ENCODE measurements at places on chromosomes 12 and 14. TPM values are rescaled to one million over a fixed set of nuclear protein-coding genes. Genes with fewer than 3 reads are reported as not detected.

LYZ gene
- 16.9 TPM for total RNA-seq

DNA sequence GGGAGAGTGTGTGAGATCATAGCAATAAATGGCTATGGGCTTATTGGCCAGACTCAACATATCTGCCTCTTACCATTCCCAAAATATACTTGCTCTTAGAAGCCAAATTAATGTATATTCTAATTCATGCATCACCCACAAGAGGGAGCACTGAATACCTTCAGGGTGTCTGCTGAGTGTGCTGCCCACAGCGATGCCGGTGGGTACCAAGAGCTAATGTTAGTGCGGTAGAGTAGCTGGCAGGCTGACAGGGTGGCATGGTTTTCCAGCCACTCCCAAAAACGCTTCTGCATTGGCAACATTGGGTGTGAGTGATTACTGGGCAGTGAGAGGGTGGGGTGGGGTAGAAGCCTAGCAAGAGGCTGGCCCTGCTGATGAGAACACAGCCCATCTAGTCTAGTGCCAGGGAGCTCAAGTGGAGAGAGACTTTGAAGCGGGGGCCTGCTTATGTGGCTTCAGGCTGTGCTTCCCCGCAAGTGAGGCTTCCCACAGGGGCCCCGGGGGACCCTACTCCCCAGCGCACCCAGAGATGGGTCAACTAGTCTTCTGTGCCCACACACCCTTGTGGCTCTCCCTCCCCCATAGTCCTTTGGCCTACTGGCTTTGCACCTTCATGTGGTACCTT is 9.2 kb upstream of the PLEKHD1 start:
- DNase-seq = peak; percentile 41

RD3L gene
- not detected for total RNA-seq

- no peak for DNase-seq
Measured at GRCh38 chr14:74682169-74682952, 30.5 kb downstream of the AREL1 start.

GRCh38 chr12:118900993-118901392 is 80.3 kb upstream of the SRRM4 start:
- DNase-seq = no peak

GRCh38 chr12:28869197-28869596 is 279.9 kb upstream of the FAR2 start:
- DNase-seq = no peak

- DNase-seq = no peak
Measured at GRCh38 chr14:25351269-25351668, 301.3 kb upstream of the STXBP6 start.

- DNase-seq = no peak
Measured at GRCh38 chr14:45916340-45916953, 663.4 kb upstream of the MIS18BP1 start.

NKX2-1 gene
- total RNA-seq = 1.5 TPM

GRCh38 chr12:2311020-2311778 is 258.4 kb downstream of the CACNA1C start:
- DNase-seq = no peak

DNA sequence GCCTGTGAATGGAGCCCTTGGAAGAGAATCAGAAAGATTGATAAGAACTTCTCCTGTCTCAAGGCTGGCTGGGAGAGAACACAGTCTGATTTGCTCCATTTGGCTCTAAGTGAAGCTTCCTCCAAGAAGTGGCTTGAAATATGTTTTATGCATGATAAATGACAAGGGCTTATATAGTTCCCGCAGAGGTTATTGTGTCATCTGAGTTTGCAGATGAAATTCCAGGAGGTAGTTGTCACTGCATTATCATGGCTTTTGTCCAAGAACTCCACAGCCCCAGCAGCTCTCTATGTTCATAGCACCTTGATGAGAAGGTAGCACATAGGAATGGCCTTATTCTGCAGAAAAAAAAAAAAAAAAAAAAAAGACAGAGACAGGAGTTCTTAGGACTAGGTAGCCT is 108.5 kb downstream of the DACT1 start:
- DNase-seq = no peak

GRCh38 chr14:103946975-103947374 is 4.6 kb upstream of the RD3L start:
- no peak for DNase-seq

DNA sequence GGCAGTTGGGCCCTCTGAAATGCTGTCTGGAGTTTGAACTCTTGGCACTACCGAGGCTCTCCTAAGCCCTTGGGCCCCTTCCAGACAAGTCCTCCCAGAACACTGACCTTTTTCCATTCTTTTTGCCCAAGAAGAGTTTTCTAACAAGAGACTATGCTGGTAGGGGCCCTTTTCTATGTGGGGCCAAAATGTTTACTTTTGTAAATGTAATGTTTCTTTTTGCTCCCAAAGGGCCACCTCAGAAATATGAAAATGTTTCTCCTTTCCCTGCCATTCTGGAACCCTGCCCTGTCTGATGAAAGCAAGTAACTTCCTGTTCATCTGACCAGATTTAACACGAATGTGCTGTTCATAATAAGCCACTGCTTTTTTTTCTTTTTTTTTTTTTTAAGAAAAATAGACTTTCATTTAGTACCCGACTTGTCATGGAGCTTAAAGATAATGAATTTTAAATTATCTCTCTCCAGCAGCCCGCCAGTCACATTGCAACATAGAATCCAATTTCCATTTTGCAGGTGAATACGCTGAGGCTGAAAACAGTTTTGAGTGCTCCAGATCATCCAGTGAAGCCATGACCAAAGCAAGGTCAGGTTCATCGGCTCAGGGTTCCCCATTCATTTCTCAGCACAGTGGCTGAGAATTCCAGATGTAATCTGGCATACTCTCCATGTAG is 169.9 kb downstream of the DPF3 start:
- DNase-seq = no peak

KLHL42 gene
- total RNA-seq = 36.5 TPM

DNA sequence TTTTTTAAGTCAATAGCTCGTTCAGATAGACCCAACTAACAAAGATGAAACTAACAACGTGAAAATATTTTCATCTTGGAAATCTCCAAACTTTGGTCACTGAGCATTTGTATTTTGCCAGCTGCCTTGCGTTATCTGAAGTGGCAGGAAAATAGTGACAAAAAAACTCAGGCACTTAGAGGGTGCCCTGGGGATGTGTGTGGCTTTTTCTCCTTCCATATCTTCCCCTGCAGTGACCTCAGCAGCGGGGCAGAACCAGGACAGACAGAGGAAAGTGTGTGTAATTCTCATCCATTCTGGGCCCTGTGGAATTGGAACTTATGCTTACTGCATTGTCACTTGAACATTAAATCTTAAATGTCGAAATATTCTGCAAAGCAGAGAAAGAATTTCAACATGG is 152.0 kb downstream of the BCAT1 start:
- no peak for DNase-seq

DNA sequence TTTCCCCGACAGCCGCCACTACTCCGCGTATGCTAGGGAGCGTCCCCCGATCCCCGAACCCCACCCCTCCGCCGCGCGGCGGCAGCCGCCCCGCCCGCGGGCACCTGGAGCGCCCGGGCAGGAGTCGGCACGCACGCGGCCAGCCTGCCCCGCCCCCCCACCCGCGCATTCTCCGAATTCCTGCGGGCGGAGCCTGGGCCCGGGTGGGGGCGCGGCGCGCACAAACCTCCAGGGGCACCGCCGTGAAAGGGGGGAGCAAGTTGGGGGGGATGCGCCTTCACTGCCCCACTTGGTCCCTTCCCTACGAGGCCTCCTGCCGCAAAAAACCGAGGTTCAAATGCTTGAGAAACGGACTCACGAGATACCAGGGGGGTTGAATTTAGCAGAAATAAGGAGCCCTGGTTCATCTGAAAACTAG is 1.7 kb downstream of the AJUBA start:
- DNase-seq = peak; percentile 86

- no peak for DNase-seq
Measured at GRCh38 chr14:58862416-58863160, 224.8 kb downstream of the DACT1 start.

TCL1B gene
- total RNA-seq = not detected

EID3 gene
- total RNA-seq = 2.0 TPM

DNA sequence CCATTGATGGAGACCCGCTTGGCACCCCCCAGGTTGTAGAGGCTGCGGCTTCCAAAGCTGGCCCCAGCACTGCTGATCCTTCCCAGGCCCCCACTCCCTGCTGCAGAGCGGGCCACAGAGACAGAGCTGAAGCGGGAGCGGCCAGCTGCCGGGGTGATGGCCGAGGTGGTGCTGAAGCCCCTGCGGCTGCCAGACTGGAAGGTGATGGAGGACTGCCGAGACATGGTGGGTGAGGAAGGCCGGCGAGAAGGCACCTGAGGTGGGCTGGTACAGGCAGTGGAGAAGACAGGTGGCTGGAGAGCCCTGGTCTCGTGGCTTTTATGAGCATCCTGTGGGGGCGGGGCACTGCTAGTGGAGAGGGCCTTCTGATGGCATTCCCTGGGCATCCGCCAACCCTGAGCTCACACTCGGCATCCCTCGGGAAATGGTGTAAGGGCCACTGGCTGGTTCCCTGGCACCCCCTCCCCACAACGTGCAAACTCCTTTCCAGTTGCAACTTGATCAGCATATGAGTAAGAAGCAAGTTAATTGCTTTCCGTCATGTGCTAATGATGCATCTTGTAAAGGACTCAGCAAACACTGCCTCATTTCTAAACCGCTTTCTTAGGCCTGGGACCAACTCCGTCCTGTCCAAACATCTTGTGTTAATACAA is at the start of gene KRT75:
KRT75 (minus strand) TSS at position 291 of the 653 bp plus-strand sequence; CDS start at position 224, 67 bp downstream.
- no peak for DNase-seq

DNA sequence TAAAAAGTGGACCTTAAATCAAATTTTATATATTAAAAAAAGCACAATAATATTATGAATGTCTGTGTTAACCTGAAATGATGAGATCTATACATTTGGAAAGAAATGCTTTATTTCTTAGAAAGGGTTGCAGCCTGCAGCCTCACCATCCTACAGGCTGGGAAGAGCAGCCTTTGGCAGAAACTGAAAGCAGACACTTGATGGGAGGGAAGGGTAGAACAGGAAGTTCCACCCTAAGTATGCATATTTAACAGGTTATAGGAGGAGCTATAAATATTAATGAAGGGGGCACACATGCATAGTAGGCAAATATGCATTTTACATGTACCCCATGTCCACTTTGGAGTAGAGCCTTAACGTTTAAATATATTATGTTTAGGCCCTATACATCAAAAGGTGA is 498.0 kb downstream of the FLRT2 start:
- DNase-seq = no peak

CFAP54 gene
- total RNA-seq = 0.14 TPM

DNA sequence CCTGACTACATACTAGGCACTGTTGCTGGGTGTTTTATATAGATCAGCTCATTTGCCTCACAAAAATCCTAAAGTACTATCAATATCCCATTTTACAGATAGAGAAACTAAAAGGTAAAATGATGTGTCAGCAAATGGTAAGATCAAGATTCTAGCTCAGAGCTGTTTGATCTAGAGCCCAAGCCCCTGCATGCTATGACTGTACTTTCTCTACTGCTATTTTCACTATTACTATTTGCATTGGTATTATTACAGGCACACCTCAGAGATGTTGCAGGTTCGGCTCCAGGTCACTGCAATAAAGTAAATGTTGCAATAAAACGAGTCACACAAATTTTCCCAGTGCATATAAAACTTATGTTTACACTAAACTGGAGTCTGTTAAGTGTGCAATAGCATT is 10.9 kb downstream of the ISCU start:
- no peak for DNase-seq

- DNase-seq = no peak
Measured at GRCh38 chr14:89430391-89431236, 13.6 kb upstream of the FOXN3 start.

DNA sequence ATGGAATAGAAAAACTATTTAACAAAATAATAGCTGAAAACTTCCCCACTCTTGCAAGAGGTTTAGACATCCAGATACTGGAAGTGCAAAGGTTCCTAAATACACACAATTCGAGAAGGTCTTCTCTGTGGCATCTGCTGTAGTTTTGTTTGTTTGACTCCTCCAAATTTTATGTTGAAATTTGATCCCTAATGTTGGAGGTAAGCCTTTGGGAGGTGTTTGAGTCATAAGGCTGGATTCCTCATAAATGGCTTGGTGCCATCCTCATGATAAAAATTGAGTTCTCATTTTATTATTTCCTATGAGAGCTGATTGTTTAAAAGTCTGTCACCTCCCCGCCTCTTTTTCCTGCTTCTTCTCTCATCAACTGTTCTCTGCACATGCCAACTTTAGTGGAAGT is 182.7 kb downstream of the MYRFL start:
- no peak for DNase-seq

- no peak for DNase-seq
Measured at GRCh38 chr12:44812062-44812461, 64.1 kb downstream of the NELL2 start.

- no peak for DNase-seq
Measured at GRCh38 chr12:26122681-26123481, 2.0 kb downstream of the BHLHE41 start.

GRCh38 chr14:105047283-105048016 is 17.8 kb downstream of the GPR132 start:
- no peak for DNase-seq

GRCh38 chr14:26319139-26319864 is 278.5 kb downstream of the NOVA1 start:
- DNase-seq = no peak

GRCh38 chr14:76337635-76338545 is 38.0 kb upstream of the ESRRB start:
- no peak for DNase-seq

- DNase-seq = no peak
Measured at GRCh38 chr14:59067127-59067894, 121.2 kb upstream of the DAAM1 start.

KERA gene
- total RNA-seq = not detected

MYF6 gene
- total RNA-seq = not detected

DNA sequence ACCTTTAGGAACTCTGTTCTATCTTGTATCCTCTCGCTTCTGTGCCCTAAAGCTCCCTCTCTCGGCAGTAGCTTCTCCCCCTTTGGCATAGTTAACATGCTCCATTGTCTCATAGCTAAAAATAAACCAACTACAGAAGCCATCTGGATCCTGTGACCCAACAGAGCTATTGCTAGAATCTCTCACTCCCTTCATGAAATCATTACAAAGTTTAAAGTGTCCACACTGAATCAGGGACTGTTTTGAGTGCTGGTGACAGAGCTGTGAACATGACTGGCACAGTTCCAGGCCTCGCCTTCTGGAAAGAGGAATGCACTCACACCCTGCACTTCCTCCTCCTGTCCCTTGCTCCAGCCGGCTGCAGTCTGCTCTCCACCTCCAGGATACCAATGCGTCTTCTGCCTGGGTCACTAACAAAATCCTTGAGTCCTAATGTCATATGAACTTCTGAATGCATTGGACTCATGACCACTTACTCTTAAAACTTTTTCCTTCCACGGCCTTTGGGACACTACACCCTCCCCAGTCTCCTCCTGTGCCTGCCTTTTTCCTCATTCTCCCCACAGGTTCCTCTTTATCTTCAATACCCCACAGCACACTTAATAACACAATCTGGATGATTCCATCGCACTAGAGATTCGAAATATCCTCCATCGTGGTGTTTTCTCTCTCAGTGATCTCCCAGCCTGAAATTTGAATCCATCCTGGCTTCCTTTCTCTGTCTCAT is 13.2 kb downstream of the PLBD1 start:
- no peak for DNase-seq

C12orf43 gene
- total RNA-seq = 22.1 TPM

GRCh38 chr14:100894416-100894815 is 9.1 kb downstream of the RTL1 start:
- no peak for DNase-seq

Measured in Caco-2 (cell line).